Sigmoid colon (tissue), 7 donors: ENCODE measurements at places on chromosomes 6 and 20. TPM values are rescaled to one million over a fixed set of nuclear protein-coding genes. Genes with fewer than 3 reads are reported as not detected.

The KCNK15 gene
- total RNA-seq: 0.71 TPM

DNA sequence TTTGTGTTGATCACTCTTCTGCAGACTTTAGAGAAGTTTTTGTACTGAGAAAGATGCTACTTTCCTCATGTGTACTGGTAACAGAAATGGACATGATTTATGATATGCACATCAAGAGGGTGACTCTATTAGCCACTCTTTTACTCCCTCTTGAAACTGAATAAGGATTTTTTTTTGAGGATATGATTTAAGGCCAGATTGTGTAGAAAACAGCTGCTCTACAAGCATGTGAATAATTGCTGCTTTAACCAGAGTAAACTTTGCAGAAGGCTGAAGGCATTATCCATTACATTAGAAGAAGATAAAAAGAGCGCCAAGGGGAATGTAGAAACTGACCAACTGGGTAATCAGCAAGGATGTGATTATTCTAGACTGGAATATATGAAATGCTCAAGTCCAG, 276.2 kb upstream of the MAP3K7 start:
- no peaks in the 10 kb centered on the region for H3K4me1 ChIP-seq
- H3K36me3 ChIP-seq: no peaks in the 10 kb centered on the region
- no peaks in the 10 kb centered on the region for H3K27me3 ChIP-seq

The UBD gene
- total RNA-seq: not detected

GRCh38 chr20:33279261-33279910, 3.6 kb upstream of the BPIFB1 start:
- DNase-seq: no peak
- no peaks in the 10 kb centered on the region for H3K36me3 ChIP-seq
- H3K4me3 ChIP-seq: no peak overlapping the region
- H3K27ac ChIP-seq: no peak overlapping the region

DNA sequence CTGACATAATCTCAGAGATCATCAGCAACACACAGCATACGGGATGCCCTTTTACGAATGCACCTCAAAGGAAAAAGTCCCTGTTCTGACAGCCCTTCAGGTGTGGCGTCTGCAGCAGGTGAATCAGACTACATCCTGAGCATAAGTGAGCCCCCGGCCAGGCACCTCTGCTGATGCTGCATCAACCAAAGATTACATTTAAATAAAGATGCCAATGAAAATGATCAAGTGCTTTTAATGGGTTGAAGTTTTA, 58.7 kb downstream of the INSM1 start:
- H3K27me3 ChIP-seq: no peaks in the 10 kb centered on the region
- no peak for DNase-seq
- H3K36me3 ChIP-seq: no peaks in the 10 kb centered on the region
- H3K27ac ChIP-seq: no peak overlapping the region
- no peaks in the 10 kb centered on the region for H3K4me1 ChIP-seq
- H3K4me3 ChIP-seq: no peak overlapping the region

GRCh38 chr6:140438346-140438735, 1063.9 kb upstream of the CITED2 start:
- H3K27ac ChIP-seq: no peak overlapping the region
- DNase-seq: no peak
- peaks cover 22% of the 10 kb centered on the region for H3K4me1 ChIP-seq
- no peak overlapping the region for H3K4me3 ChIP-seq
- no peaks in the 10 kb centered on the region for H3K36me3 ChIP-seq

The ABT1 gene
- total RNA-seq: 19.4 TPM

DNA sequence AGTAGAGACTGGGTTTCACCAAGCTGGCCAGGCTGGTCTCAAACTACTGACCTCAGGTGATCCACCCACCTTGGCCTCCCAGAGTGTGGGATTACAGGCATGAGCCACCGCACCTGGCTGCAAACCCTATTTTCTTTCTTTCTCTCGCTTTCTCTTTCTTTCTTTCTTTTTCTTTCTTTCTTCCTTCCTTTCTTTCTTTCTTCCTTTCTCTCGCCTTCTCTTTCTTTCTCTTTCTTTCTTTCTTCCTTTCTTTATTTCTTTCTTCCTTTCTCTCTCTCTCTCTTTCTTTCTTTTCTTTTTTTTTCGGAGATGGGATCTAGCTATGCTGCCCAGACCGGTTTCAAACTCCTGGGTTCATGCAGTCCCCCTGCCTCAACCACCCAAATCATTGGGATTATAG, 47.0 kb upstream of the TGM3 start:
- no peaks in the 10 kb centered on the region for H3K36me3 ChIP-seq
- DNase-seq: no peak
- H3K4me3 ChIP-seq: no peak overlapping the region
- no peak overlapping the region for H3K27ac ChIP-seq
- H3K27me3 ChIP-seq: peaks cover 12% of the 10 kb centered on the region
- no peaks in the 10 kb centered on the region for H3K4me1 ChIP-seq

The EFCAB8 gene
- 0.71 TPM for total RNA-seq

The BMP6 gene
- total RNA-seq: 2.2 TPM

GRCh38 chr6:2168480-2168879, 76.9 kb downstream of the GMDS start:
- H3K4me3 ChIP-seq: no peak overlapping the region
- H3K4me1 ChIP-seq: no peaks in the 10 kb centered on the region
- no peak overlapping the region for H3K27ac ChIP-seq
- H3K27me3 ChIP-seq: no peaks in the 10 kb centered on the region

The PCMT1 gene
- total RNA-seq: 117 TPM

DNA sequence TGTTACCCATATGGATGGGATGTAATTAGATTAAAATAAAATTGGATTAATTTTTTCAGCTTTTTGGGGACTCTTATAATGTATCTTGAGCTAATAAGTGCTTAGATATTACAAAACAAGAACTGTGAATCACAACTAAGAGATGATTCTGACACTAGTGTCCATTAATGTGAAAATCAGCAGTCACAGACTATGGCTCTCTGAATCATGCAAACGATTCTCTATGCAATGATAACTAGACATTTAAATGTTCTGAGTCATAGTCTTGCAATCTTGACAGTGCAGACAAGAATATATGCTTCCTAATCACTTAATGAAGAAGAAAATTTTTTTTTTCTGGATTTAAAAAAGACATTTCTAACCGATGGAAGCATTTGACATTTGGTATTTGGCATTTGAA, 82.2 kb upstream of the OPRM1 start:
- H3K4me3 ChIP-seq: no peak overlapping the region
- H3K27ac ChIP-seq: no peak overlapping the region
- H3K4me1 ChIP-seq: peaks cover 6% of the 10 kb centered on the region

GRCh38 chr20:1505871-1506270, 14.7 kb upstream of the SIRPB2 start:
- no peaks in the 10 kb centered on the region for H3K4me1 ChIP-seq
- DNase-seq: no peak
- no peaks in the 10 kb centered on the region for H3K27me3 ChIP-seq
- H3K4me3 ChIP-seq: no peak overlapping the region
- no peak overlapping the region for H3K27ac ChIP-seq
- no peaks in the 10 kb centered on the region for H3K36me3 ChIP-seq

DNA sequence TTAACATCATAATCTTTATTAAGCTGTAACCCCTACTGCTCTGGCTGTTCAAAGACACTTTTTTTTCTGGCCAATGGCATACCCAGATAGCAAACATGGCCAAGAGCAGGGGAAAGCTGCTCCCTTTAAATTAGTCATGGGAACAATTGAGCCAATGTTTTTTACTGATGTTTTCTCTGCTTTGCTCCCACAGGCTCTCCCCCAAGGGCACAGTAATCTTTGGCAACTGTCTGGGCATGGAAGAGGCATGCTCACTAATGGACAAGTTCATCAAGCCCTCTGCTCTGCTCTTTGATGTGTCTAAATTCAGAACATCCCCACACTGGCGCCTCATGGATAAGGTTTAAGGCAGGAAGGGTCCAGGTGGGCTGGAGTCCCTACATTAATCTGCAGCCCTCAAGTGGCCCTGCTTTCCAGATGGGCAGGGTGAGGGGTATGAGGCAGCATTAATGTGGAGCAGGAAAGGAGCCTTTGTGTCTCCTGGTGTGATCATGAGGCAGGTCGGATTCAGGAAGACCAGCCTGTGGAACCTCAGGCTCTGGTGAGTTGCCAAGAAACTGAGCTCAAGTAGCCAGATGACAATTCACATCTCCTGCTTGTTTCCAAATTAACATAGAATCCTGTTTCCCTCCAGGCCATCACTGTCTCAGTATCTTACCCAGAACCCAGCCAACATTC, 227.0 kb upstream of the CST7 start:
- no peaks in the 10 kb centered on the region for H3K36me3 ChIP-seq
- H3K4me1 ChIP-seq: no peaks in the 10 kb centered on the region
- DNase-seq: no peak
- H3K27ac ChIP-seq: no peak overlapping the region
- H3K4me3 ChIP-seq: no peak overlapping the region
- no peaks in the 10 kb centered on the region for H3K27me3 ChIP-seq

- H3K36me3 ChIP-seq: no peaks in the 10 kb centered on the region
- H3K27ac ChIP-seq: no peak overlapping the region
- DNase-seq: no peak
- no peaks in the 10 kb centered on the region for H3K4me1 ChIP-seq
- no peak overlapping the region for H3K4me3 ChIP-seq
These were observed 11.8 kb downstream of the THBS2 start for GRCh38 chr6:169241688-169242350.

The FAM217A gene
- total RNA-seq: not detected

The NHSL1 gene
- 7.4 TPM for total RNA-seq

The GPX5 gene
- not detected for total RNA-seq

DNA sequence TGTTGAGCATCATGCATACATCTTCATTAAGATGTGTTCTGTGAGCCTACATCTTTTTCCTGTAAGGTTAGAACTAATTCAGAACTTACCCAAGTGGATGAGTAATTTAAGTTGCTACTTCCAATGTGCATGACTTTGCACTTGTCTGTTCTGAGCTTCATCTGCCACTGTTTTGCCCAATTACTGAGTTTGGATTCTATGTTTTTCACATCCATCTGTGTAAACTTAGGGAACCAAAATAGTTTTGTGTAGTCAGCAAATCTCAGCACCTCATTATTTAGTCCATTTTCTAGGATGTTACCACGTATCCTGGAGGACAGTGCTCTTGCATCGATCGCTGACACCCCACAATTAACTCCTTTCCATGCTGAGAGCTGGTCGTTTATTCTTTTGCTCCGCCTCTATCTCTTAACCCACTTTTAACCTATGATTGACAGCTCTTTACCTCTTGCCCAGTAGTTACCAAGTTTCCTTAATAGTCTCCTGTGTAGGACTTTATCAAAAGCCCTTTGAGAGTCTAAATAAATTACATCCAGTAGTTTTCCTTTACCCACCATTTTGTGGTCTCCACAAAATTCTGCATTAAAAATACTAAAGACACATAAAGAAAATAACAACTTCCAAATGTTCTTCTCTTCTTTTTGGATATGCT, 44.2 kb upstream of the CITED2 start:
- H3K4me1 ChIP-seq: no peaks in the 10 kb centered on the region
- H3K27me3 ChIP-seq: no peaks in the 10 kb centered on the region
- H3K4me3 ChIP-seq: no peak overlapping the region
- no peak overlapping the region for H3K27ac ChIP-seq
- DNase-seq: no peak

- H3K27ac ChIP-seq: no peak overlapping the region
- no peaks in the 10 kb centered on the region for H3K27me3 ChIP-seq
- DNase-seq: no peak
- no peaks in the 10 kb centered on the region for H3K4me1 ChIP-seq
These were observed 49.0 kb upstream of the ASF1A start for GRCh38 chr6:118844915-118845314.

- H3K36me3 ChIP-seq: peaks cover 15% of the 10 kb centered on the region
- peak; percentile 34 for DNase-seq
- H3K27ac ChIP-seq: no peak overlapping the region
- no peaks in the 10 kb centered on the region for H3K4me1 ChIP-seq
These were observed 139.8 kb downstream of the DTNBP1 start for GRCh38 chr6:15522856-15523529.

The GRM1 gene
- total RNA-seq: under 0.01 TPM

The ZC2HC1B gene
- not detected for total RNA-seq

DNA sequence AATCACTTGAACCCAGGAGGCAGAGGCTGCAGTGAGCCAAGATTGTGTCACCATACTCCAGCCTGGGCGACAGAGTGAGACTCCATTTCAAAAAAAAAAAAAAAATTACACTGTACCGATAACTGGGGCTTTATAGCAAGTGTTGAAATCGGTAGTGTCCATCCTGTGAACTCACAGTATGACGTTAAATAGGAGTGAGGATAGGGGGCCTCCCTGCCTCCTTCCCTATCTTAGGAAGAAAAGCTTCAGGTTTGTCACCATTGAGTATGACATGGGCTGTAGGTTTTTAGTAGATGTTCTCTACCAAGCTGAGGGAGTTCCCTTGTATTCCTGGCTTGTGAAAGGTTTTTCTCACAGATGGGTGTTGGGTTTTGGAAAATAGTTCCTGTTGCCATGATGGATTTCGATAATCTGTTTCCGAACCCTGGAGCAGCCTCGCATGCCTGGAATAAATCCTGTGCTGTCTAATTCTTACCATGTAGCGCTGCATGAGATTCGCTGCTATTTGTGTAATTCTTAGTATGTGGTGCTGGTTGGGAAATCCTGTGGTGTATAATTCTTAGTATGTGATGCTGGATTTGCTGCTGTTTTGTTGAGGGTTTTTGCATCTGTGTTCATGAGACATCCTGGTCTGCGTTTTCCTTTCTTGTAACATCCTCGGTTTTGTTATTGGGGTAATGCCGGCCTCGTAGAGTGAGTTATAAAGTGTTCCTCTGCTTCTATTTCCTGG, 23.6 kb downstream of the NTSR1 start:
- H3K36me3 ChIP-seq: no peaks in the 10 kb centered on the region
- DNase-seq: no peak
- no peak overlapping the region for H3K4me3 ChIP-seq
- H3K27me3 ChIP-seq: no peaks in the 10 kb centered on the region
- peaks cover 15% of the 10 kb centered on the region for H3K4me1 ChIP-seq
- no peak overlapping the region for H3K27ac ChIP-seq

DNA sequence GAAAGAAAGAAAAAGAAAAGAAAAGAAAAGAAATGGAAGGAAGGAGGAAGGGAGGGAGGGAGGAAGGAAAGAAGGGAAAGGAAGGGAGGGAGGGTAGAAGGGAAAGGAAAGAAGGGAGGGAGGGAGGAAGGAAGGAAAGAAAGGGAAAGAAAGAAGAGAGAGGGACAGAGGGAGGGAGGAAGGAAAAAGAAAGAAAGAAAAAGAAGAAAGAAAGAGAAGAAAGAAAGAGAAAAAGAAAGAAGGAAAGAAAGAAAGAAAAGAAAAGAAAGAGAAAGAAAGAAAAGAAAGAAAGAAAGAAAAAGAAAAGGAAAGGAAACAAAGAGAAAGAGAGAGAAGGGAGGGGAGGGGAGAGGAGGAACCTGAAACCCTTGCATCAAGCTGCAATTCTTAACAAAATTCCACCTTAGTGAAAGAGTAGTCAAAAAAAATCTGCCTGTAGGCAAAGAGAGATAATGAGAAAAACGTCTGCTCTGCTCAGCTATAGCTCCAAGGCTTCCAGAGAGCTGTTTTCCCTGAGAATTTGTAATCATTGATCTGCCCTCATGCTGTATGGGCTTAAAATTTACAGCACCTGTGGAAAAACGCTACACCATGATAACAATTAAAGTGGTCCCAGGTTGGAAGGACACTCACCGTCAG, 16.7 kb upstream of the MYCT1 start:
- no peaks in the 10 kb centered on the region for H3K4me1 ChIP-seq
- H3K27me3 ChIP-seq: no peaks in the 10 kb centered on the region
- no peaks in the 10 kb centered on the region for H3K36me3 ChIP-seq
- DNase-seq: no peak
- H3K4me3 ChIP-seq: no peak overlapping the region
